ENCODE measurements at places on chromosomes 13 and 19. TPM values are rescaled to one million over a fixed set of nuclear protein-coding genes. Genes with fewer than 3 reads are reported as not detected.

DNA sequence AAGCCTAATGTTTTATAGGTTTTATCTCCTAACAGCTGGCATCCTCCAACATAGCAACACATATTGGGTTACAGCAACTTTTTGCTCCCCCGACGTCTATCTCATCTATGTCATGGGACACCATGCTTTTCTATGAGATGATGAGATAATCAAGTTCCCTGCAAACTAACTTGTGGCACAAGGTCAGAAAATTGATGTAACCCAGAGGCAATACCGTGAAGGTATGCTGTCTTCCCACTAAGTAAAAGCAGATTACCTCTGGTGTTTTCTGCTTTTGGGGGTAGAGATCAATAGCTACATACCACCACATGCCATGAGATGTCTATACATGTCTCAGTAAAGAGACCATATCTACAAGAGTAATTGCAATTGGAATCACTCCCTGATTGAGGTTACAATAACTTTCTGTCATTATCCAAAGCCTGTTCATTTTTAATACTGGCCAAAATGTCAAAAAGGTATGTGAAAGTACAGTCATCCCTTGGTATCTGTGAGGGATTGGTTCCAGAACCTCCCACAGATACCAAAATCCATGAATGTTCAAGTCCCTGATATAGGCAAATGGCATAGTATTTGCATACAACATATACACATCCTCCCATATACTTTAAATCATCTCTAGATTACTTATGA is 131.3 kb downstream of the CYSLTR2 start:
- no peak for DNase-seq

DNA sequence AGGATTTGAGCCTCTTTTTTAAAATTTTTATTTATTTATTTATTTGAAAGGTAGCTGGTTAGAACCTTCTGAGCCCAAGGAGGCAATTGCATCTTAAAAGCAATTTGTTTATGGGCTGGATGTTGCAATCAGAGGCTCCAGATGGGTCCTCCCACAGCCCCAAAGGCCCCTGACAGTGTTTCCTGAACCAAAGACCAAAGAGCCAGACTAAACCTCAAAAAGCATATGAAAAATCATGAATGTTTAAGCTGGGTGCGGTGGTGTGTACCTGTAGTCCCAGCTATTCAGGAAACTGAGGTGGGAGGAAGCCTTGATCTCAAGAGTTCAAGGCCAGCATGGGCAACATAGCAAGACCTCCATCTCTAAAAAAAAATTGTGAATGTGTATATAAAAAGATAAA is 67.8 kb upstream of the RGCC start:
- no peak for DNase-seq

DNA sequence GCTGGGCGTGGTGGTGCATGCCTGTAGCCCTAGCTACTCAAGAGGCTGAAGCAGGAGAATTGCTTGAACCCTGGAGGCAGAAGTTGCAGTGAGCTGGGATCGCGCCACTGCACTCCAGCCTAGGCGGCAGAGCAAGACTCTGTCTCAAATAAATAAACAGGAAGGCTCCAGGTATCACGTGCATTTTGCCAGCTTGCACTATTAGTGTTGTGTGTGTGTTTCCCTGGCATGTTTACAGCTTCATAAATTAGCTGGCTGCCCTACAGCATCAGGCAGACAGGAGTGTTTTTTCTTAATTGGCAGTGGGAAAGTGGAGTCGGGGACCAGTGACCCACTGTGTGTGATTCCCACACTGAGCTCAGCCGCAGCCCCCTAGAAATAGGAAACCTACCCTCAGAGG is 32.6 kb downstream of the SHISA2 start:
- no peak for DNase-seq

GRCh38 chr19:7900401-7900870 is 3.2 kb upstream of the MAP2K7 start:
- DNase-seq, result no peak

- no peak for DNase-seq
Observed at GRCh38 chr13:113848431-113849260, 15.2 kb downstream of the GAS6 start.

- DNase-seq, result no peak
Observed at GRCh38 chr19:40707615-40708014, 9.1 kb downstream of the COQ8B start.

- peak; percentile 55 for DNase-seq
Observed at GRCh38 chr19:6730153-6730804, 7.1 kb downstream of the GPR108 start.

Gene DKKL1
- total RNA-seq, result not detected

Gene DAND5
- 0.12 TPM for total RNA-seq

Gene LIM2
- total RNA-seq, result 2.0 TPM

Gene ZNF420
- total RNA-seq, result 12.3 TPM

Gene PPP1R13L
- total RNA-seq, result 22.7 TPM
